ENCODE measurements at places on chromosomes 7 and 10. TPM values are rescaled to one million over a fixed set of nuclear protein-coding genes. Genes with fewer than 3 reads are reported as not detected.

Gene OPALIN
- not detected for total RNA-seq

Gene ARHGAP22
- 2.5 TPM for total RNA-seq

Gene TMEM236
- total RNA-seq = under 0.01 TPM

Gene RRP12
- 10.6 TPM for total RNA-seq

Gene OR9A2
- total RNA-seq = 0.49 TPM

Gene KIAA1217
- 5.2 TPM for total RNA-seq
